ENCODE measurements at places on chromosomes 3 and 15.

- no peak for DNase-seq
Observed at GRCh38 chr3:45555666-45556065, 38.9 kb upstream of the LIMD1 start.

DNA sequence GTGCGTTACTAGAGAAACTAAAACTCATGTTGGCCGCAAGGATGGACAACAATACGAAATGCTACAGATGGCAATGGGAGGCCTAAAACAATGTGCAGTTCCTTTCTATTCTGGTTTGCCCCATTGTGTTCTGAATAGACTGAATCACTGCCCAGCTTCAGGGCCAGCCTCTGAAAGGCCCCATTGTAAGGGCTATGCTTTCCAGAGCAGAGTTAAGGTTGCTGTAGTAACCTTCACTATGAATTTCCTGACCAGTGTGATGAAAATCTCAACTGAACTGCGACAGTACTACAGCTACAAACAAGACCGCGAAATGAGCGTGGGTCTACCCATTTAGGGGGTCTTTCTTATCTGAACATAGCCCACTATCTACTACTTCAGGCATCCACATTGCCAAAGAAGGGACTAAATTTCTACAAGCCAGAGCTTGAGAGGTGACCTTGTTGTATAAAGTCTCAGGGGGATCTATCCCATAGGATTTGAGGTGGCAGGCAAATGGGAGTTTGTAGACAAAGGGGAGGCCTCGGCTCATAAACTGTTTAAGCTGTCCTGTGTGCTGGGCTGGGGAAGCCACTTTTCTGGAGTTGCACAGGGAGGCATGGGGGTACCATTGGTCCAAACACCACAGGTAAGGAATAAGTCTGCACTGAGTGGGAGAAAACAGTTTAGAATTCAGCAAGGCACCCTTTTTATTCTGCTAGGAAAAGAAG, 80.1 kb downstream of the MYO1E start:
- DNase-seq = no peak

GRCh38 chr3:99651531-99651930, 13.1 kb downstream of the COL8A1 start:
- no peak for DNase-seq

GRCh38 chr3:100875239-100875638, 118.0 kb downstream of the ABI3BP start:
- DNase-seq = no peak

GRCh38 chr15:28942571-28942970, 56.8 kb downstream of the APBA2 start:
- DNase-seq = no peak

- no peak for DNase-seq
Observed at GRCh38 chr3:178454726-178455125, 81.5 kb upstream of the KCNMB2 start.

GRCh38 chr3:107416138-107416537, 38.9 kb downstream of the CCDC54 start:
- DNase-seq = no peak

DNA sequence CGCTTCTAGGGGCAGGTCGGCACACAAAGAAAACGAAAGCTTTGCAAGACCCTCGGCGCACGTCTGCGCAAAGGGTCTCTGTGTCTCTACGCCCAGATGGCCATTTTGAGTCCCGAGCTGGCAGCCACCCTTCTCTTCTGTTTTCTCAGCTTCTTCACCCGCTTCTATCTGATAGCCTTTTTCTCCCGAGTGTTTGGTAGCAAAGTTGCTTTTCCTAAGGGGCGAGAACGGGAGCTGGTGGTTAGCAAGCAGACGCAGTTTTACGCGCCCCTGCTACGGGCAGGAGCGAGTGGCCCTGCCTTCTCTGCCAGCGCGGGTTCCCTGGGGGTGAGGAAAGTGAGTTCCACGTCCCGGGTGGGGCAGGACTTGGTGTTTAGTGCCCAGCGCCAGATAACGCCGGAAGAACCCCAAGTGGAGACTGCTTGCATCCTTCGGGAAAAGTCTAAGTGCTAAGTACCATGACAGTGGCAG, 2.9 kb upstream of the MKRN2 start:
- DNase-seq = peak; percentile 62

GRCh38 chr3:23002836-23003732, 200.0 kb upstream of the UBE2E2 start:
- DNase-seq = peak; percentile 4

Data from KBM-7 (cell line).